Stimulated activated CD8-positive, alpha-beta memory T cell treated with anti-CD3 and anti-CD28 coated beads, Interleukin-4, amount 100 ng/mL, for 1 hour (primary cell): ENCODE measurements at places on chromosomes 13 and 19.

GRCh38 chr19:30059741-30060457 is 117.9 kb downstream of the URI1 start:
- DNase-seq, result no peak

DNA sequence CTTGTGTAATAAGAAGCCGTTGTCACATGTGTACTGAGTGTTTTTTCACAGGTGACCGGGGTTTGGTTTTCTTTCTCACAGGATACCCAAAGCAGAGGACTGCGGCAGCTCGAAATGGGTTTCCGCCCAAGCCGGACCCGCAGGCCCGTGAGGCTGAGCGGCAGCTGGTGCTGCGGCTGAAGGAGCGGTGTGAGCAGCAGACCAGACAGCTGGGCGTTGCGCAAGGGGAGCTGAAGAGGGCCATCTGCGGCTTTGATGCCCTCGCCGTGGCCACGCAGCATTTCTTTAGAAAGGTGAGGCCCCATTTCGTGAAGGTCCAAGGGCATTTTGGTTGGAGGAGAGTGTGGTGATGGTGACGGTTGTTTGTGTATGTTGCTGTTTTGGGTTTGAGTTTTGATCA is 236.3 kb downstream of the SLC7A1 start:
- no peak for DNase-seq

DNA sequence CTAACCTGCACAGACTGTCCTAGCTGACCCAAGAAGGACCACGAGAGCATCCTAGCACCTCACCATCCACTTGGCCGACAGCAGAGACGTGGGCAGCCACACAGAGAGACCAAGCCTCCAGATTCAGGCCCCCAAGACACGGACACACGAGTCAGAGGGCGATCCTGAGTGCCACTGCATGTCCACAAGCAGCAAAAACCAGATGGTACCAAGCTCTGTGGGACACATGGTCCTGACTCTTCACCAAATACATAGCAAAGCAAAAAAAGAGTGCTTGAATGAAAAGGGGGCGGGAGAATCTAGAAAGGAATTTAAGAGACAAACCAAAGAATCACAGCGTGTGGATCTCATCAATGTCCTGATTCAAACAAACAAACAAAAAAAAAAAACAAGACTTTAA is 45.2 kb downstream of the MLLT1 start:
- no peak for DNase-seq

GRCh38 chr19:43784981-43785808 is 4.4 kb upstream of the KCNN4 start:
- no peak for DNase-seq

DNA sequence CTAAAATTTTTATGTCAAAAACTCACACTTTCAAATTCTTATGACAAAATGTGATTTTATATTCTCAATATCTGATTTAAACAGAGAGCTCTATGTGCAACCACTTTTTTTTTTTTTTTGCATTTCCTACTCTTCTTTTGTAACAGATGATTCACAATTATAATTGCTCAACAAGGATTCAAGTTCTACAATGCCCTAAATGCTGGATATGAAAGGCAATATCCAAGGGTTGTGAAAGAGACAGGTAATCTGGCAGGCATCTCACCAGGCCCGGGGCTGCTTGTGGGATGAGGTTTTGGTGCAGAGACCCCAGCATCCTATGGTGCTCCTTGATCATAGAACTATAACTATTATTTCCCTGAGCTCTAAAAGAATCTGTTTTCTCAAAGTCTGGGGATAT is 363.6 kb upstream of the NBEA start:
- DNase-seq, result no peak

DNA sequence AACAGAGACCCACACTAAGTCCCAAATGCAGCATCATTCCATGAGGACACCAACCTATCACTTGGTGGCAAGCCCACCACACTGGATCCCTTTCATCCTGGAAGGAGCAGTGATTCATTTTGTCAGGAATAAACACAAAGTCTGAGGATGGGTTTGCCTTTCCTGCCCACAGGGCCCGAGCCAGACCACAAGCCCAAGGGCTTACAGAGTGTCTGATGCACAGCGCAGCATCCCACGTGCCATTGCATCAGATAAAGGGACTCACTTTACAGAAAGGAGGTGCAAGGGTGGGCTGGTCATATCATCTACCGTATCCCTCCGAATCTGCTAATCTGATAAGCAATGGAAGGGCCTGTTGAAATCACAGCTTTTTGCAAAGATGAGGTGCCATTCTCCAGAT is 12.2 kb upstream of the KCTD15 start:
- no peak for DNase-seq

GRCh38 chr13:94677799-94678198 is 34.5 kb downstream of the SOX21 start:
- DNase-seq, result no peak

- DNase-seq, result no peak
Observed at GRCh38 chr13:97262058-97262457, 39.9 kb downstream of the MBNL2 start.

GRCh38 chr13:25319771-25320170 is 18.3 kb downstream of the NUP58 start:
- DNase-seq, result no peak

- no peak for DNase-seq
Observed at GRCh38 chr13:78602561-78603239, 652 bp downstream of the POU4F1 start.

DNA sequence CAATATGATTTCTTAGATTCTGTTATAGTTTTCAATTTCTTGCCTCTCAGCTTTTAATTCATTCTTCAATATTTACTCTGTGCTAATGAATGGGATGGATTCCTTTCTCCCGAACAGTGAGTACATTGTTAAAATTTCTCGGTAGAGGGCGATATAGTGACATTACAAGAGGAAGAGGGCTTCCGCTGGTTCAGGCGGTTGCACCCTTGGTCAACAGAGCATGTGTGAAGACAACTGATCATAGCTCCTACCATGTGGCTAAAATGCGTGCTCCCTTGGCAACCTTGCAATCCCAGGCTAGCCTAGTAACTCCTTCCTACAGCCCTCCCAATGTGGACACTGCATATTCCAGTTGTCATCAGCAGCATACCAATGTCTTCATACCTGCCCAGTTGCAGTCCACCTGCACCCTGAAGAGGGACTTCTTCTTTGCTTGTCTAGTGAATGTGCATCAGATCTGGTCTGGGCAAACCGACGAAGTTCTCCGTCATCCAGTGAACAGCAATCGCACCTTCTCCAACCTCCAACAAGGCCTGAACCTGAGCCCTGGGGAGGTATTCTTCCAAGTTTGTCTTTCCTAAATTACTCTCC is 653.0 kb upstream of the GPC6 start:
- no peak for DNase-seq

- DNase-seq, result no peak
Observed at GRCh38 chr13:32663660-32664059, 77.4 kb downstream of the PDS5B start.

DNA sequence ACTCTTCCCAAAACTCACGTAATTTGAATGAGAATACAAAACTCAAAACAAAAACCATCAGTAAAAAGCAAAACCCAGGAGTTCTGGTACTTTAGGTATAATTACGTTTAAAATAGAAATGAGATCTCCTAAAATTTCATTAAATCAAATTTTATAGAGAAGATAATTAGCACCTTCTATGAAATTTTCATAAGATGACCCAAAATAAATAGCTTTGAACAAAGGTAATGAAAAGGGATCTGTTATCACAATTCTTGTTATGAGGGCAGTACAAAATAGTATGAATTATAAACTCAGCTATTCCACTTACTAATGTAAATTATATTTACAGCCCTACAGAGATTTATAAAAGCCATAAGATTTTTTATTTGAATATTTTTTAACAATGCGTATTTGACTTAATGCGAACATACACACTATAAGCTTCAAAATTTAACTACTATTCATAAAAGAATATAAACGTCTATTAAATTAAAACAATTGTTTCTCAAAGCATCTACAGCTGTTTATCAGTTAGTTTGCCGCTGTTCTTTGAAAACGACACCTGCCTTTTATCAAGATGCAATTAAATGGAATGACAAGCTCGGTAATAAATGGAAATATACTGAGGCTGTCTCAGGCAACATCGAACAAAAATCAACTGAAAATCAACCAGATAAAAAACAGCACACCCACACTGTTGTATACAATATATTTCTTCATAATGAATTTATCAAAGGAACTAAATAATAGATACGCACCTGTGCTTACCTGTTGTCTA is 63.8 kb downstream of the KCNRG start:
- no peak for DNase-seq
